ENCODE measurements at places on chromosomes 6 and 20. TPM values are rescaled to one million over a fixed set of nuclear protein-coding genes. Genes with fewer than 3 reads are reported as not detected.

DNA sequence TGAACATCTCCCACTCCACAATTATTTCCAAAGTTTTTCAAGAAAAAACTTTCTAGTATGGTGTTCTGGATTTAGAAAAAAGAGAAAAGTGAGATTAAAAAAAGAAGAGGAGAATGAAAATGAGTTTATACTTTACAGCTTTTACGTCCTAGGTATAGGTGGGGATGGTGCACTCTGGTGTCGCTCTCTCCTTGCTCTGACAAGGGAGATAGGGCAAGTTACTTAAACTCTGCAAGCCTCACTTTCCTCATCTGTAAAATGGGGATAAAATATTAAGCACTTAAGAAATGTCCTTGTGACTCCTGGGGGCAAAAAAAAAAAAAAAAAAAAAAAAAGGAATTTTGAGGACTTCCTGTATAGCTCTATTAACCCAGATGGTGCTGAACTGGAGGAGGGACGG is 4.5 kb upstream of the MAS1 start:
- no peak for DNase-seq

The TAGAP gene
- total RNA-seq, result under 0.01 TPM

The NUP43 gene
- 26.8 TPM for total RNA-seq

DNA sequence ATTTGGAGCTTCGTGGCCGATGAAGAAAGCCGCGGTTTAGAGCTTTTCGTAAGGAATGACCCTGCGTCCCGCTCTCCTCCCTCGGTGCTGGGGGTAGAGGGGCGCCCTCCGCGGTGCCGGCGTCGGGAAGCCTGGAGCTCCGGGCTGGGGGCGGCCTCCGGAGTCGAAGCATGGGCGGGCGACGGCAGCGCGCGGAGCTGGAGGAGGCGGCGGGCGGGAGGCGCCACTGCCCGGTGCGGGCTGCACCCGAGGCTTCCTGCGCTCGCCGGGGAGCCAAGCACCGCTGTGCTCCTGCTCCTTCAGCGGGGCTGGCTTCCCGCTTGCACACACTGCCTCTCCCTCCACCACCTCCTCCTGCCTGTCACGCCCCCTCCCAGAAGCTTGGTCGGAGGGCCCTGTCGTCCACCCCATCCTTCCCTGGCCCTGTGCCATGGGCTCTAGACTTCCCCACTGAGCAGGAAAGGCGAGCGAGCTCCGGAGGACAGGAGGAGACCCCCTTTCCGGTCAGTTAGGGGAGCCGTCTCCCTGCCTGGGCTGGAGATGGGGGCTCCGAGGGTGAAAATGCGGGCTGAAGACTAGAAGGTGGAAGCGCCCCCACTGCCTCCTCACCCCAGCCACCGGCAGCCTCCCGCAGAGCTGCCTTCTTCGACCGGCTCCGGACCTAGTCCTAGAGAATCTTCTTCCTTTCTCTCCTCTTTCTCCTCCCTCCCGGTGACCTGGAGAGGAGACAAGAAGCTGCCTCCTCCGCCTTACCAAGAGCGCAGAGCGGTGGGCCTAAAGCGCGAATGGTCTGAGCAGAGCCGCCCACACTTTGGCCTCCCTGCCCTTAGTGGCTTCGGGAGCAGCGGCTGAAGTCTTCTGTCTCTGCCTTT is 1.8 kb downstream of the CDH4 start:
- DNase-seq, result no peak

DNA sequence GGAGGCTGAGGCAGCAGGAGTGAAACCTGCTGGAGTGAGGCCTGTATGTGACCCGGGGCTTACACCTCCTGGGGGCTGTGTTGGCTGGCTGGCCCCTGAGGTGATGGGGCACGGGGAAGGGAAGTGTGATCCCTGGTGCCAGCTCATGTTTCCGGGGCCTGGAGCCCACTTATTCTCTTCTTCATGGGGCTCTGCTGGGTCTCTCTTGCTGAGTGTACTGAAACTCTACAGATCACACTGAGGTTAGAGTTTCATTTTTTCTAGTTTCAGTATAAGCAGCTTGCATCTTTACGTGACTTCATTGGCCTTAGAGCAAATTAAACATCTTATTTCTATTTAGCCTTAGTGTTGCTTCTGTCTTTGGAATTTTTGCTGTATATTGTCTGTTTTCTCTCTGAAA is 96.2 kb downstream of the ANKS1A start:
- DNase-seq, result no peak

DNA sequence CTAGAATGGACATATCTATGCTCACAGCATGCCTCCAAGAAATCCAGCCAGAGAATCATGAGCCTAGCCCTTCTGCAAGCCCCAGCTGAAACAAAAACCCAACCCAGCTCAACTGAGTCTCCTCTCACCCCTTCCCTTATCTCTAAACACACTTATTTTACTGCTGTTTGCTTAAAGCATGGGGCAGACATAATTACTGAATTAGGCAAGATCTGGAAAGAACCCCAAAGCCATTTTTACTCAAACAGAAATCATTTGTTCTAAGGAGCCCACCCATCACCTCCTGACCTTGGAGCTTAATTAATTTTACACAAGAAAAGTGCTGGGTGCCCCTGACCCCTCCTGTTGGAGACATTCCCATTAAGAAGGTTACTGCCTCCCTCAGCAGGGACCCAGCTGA is 291.6 kb downstream of the MAFB start:
- no peak for DNase-seq
